ENCODE measurements at places on chromosomes 4 and X.
A peak's percentile ranks its signal among the peaks of the same experiment; 100 is the strongest.

- no peak for DNase-seq
Measured at GRCh38 chr4:115883231-115883630, 769.8 kb upstream of the NDST4 start.

- DNase-seq = no peak
Measured at GRCh38 chr4:181874602-181875001, 368.6 kb upstream of the TENM3 start.

DNA sequence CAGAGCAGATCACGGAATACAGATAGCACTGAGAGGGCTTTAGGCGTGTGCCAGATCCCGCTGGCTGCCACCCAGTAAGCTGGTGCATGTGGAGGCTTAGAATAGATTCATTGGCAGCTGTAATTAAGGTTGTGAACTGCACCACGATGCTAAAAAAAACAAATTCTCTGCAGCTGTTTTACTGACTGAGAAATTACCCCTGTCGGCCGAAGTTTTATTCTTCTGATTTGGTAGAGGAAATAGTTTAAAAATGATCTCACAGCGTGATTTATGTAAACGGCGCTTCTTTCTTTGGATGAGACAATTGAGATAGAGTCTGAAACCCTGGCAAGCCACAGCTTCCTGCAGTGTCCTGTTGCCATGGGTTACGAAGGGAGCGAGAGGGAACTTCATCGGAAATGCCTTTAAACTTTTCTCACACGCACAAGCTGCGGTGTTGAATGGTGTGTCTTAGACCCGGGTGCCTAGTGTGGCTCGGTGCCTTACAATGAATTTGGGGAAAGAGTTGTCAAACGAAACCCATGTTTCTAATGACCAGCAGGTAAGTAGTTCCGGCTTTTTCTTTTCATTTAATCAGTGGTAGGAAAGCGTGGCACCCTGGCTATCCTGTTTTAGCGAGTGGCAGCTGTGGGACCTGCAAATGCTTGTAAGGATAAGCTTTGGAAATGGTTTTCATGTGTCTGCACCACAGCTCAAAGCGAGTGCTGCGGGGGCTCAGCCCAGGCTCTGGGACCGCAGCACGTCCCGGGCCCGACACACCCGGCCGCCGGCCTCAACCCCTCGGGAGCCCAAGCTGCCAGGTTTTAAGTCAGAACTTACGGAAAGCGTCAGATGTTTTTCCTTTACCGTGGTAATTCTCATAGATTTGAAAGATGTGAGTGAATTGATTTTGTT, 71.7 kb upstream of the HGFAC start:
- peak; percentile 67 for DNase-seq

DNA sequence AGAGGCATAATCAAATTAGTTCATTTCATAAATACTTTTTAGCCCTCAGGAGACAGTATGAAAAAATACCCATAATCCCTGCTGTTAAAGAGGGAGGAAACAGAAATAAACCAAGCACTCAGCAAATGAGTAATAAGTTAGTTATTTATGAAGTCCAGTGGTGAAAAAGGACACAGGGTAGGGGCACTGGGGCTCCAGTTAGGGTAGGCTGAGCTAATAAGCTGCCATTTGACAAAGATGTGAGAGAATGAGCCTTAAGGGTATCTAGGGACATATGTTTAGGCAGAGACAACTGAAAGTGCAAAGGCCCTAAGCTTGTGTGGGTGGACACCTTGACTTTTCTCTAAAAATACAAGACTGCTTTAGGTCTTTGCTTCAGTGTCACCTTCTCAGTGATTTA, 94.4 kb downstream of the IL15 start:
- DNase-seq = no peak

- DNase-seq = no peak
Measured at GRCh38 chrX:2934715-2935710, 5.9 kb upstream of the ARSD start.
